H9 (cell line): ENCODE measurements at places on chromosomes 11 and 22. TPM values are rescaled to one million over a fixed set of nuclear protein-coding genes. Genes with fewer than 3 reads are reported as not detected.

The WNT7B gene
- 0.09 and 0.31 TPM in 2 replicates for total RNA-seq

The CELF1 gene
- 211 and 217 TPM in 2 replicates for total RNA-seq

The ZNF214 gene
- 4.0 and 5.0 TPM in 2 replicates for total RNA-seq

The SSTR3 gene
- total RNA-seq = 0.68 and 0.72 TPM in 2 replicates

The CCDC116 gene
- 0.22 and 0.63 TPM in 2 replicates for total RNA-seq

The IGSF22 gene
- 0.35 TPM in 1 of 2 replicates, not detected in the other for total RNA-seq

DNA sequence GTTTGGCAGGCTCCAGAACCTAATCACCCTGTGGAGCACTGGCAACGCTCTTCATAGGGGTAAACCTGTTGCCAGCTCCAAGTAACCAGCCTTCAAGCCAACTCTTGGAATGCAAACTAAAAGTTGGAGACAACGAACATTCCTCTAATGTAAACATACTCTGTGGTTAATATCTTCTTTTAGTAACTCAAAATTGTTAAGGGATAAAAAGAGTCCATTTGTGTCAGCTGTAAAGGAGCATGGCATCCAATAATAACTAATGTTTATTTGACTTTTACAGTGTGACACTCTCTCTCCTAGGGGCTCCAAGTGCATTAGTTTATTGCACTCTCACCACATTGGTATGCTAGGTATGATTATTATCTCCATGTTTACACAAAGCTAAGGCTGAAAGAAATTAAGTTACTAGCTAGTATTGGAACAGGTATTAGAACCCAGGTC, 31.0 kb upstream of the AMOTL1 start:
- DNase-seq = no peak
- peaks cover 16% of the 10 kb centered on the region for H3K4me1 ChIP-seq
- H3K27ac ChIP-seq = no peak overlapping the region

DNA sequence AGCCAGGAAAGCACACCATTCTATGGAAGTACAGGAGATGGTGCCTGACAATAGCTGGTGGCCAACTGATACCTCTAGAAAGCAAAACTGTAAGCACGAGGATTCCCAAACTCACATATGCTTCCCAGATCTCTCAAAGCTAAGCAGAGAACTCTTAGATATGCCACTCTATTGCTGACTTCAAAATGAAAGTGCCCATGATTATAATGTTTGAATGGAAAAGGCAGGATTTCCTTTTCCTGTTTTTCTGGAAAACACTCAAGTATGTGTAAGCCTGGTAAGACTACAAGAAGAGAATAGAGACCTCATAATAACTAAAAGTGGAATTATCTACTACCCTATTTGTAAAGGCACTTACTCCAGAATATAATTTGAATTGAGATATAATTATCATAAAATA, 2.6 kb upstream of the CARD18 start:
- no peaks in the 10 kb centered on the region for H3K4me1 ChIP-seq
- H3K36me3 ChIP-seq = no peaks in the 10 kb centered on the region
- no peak overlapping the region for H3K4me3 ChIP-seq
- no peak overlapping the region for H3K27ac ChIP-seq

- no peaks in the 10 kb centered on the region for H3K36me3 ChIP-seq
- no peak overlapping the region for H3K4me3 ChIP-seq
- DNase-seq = no peak
- no peaks in the 10 kb centered on the region for H3K4me1 ChIP-seq
Measured at GRCh38 chr11:102924851-102925380, 30.6 kb downstream of the MMP13 start.

GRCh38 chr11:35662061-35662648, 420 bp upstream of the TRIM44 start:
- peaks cover 39% of the 10 kb centered on the region for H3K36me3 ChIP-seq
- peak overlapping the region; percentile 73 for H3K4me3 ChIP-seq
- 0 out of 2 replicates have a peak, but pooled peaks cover 2% of the 10 kb centered on the region for H3K4me1 ChIP-seq
- peaks cover 6% of the 10 kb centered on the region; the same call in 1 of the 2 replicates for H3K27me3 ChIP-seq
- H3K27ac ChIP-seq = no peak overlapping the region
- DNase-seq = no peak

DNA sequence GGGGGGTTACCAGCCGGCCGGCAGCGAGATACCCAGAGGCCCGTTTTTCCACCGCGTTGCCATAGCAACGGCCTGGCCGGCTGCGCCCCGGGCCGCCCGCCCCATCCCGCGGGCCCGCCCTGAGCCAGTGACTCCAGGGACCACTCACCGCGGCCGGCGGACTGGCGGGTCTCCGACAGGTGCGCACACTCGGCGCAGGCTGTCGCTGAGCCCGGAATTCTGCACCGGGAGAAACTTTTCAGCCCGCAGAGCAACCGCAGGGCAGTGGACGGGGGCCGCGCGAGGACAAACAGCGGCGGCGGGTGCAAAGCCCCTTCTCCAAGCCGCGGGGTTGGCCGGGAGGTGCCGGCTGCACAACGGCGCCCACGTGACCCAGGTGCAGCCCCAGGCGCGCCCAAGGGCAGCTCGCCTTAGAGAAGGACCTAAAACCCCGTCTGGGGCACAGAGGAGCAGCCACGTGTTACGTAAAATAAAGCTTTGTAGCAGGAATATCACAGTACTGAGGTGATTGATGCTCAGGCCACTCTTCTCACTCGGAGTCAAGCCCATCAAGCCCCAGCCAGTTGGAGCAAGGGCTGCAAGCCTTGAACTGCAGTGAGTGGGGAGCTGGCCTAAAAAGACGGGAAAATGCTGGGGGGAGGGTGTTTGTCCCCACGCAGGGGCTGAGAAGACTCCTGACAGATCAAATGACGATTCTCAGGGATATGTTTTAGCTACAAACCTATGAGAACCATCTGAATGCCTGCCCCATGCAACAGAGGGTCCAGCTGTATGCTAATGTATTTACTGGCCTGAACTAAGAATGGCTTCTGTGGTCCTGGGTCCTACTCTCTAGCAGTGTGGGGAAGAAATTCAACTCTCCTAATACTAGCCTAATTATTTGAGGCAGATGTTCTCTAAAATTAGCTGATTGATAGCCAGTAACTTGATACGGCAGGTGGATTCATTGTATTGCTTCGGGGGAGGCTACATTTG, at the start of gene STK33:
Gene STK33 (minus strand): TSS at position 294 of the 975 bp plus-strand sequence. CDS start 119,323 bp downstream, outside the sequence.
- no peaks in the 10 kb centered on the region for H3K27me3 ChIP-seq
- H3K36me3 ChIP-seq = no peaks in the 10 kb centered on the region; the same call in 2 of the 3 replicates
- no peak within 1 kb of the TSS for H3K27ac ChIP-seq
- peak; percentile 86 for DNase-seq

GRCh38 chr11:8060146-8060719, 20.8 kb upstream of the TUB start:
- H3K4me1 ChIP-seq = peaks cover 3% of the 10 kb centered on the region; the same call in 1 of the 2 replicates
- no peaks in the 10 kb centered on the region; the same call in 2 of the 3 replicates for H3K36me3 ChIP-seq
- H3K27me3 ChIP-seq = no peaks in the 10 kb centered on the region

DNA sequence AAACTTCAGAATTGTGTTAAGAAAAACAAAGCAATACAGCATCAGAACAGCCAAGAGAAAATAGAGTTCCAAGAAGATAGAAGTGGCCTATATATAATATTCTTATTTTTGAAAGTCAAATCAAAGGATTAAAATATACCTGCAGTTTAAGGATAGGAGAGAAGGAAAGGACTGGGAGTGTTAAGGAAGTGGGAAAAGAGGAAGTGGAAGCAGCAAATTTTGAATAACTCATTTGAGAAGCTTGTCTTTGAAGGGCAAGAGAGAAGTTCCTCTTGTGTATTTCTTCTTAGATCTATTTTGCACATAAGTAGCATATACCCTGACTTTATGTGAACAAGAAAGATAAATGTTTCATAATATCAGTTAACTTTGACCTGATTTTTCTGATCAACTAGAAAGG, 62.6 kb upstream of the SLC17A6 start:
- H3K4me3 ChIP-seq = no peak overlapping the region
- no peak overlapping the region for H3K27ac ChIP-seq
- no peaks in the 10 kb centered on the region for H3K4me1 ChIP-seq
- no peaks in the 10 kb centered on the region for H3K27me3 ChIP-seq
- H3K36me3 ChIP-seq = no peaks in the 10 kb centered on the region; the same call in 2 of the 3 replicates

DNA sequence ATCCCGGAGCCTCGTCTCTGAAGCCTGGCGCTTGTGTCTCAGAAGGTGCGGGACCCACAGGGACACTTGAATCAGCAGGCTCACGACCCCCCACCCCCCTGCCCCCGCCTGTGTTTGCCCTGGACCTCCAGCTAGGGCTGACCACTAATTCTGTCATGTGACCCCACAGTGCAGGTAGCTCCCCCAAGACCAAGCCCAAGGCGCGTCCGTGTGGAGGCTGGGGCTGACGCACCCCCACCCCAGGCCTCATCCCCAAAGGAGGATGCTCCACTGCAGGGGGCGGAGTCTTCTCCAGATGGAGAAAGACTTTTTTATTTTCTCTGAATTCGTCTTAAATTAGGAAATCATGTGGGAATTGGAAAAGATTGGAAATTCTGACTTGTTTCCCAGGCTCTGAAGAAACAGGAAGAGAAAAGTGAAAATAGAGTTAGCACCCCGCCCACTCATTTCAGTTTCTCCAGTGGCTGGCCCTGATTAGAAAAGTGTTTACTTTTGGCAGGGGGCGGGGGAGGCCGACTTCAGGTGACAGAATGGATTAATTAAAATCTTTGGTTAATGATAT, 1.0 kb upstream of the RELA start:
- DNase-seq = no peak
- H3K27me3 ChIP-seq = no peaks in the 10 kb centered on the region
- H3K27ac ChIP-seq = no peak overlapping the region
- H3K36me3 ChIP-seq = peaks cover 26% of the 10 kb centered on the region

DNA sequence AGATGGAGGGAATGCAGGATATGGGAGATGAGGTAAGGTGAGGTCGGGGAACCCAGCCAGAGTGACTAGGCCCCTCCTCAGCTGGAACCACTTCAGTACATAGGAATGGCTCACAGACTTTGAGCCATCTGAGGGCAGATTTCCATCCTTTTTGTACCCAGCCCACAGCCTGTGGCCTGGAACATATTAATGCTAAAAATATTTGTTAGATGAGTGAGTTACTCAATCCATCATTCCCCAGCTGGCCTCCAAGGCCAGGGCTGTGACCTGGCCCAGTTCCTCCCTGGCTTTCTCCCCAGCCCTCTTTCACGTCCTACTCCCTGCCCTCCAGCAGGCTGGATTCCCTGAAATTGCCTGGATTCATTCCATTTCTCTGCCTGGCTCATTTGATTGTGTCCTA, 57.2 kb upstream of the PRDM11 start:
- H3K4me3 ChIP-seq = no peak overlapping the region

DNA sequence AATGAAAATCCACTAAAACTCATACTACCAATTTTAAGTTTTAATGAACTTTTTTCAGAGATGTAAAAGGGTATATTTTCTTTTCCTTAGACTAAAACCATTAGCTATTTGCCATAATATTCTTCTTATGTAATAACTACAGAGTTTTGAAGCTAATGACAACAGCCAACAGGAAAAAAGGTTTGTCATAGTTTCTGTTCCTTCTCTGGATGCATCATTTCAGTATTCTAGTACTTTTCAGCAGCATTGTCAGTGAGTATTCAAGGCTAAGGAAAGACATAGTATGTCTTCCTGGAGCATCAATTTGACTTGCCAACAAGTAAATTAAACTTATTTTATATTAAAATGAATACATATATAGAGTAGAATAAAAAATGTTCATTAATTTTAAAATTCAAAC, 166.0 kb downstream of the METTL15 start:
- no peak for DNase-seq
- no peaks in the 10 kb centered on the region for H3K27me3 ChIP-seq
- H3K27ac ChIP-seq = no peak overlapping the region
- no peak overlapping the region for H3K4me3 ChIP-seq
- H3K4me1 ChIP-seq = no peaks in the 10 kb centered on the region
